SJSA1 (cell line): ENCODE measurements at places on chromosomes 4 and X. TPM values are rescaled to one million over a fixed set of nuclear protein-coding genes. Genes with fewer than 3 reads are reported as not detected.

DNA sequence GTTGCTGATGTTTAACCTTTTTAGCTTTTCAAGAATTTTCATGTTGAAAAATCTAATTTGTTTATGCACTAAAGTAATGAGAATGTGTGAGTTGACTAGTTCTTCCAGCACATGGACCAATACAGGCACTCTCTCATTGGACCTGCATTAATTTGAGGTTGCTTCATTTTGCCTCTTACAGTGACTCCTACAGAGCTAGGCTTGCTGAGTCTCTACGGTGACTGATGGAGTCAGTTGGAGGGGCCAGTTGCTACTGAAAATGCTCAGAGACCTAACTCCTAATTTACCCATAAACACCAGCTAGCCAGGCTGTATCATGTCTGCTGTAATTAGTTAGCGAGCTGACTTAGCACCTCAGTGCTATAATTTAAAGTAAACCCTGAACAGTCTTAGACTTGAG lies 10.9 kb downstream of the MTHFD2L start:
- no peak overlapping the region for H3K4me3 ChIP-seq
- H3K27ac ChIP-seq, result no peak overlapping the region
- no peak for DNase-seq
- H3K4me1 ChIP-seq, result no peaks in the 10 kb centered on the region; the same call in 1 of the 2 replicates
- H3K36me3 ChIP-seq, result no peaks in the 10 kb centered on the region
- H3K27me3 ChIP-seq, result no peaks in the 10 kb centered on the region

GRCh38 chr4:185803022-185803421 lies 9.0 kb downstream of the SORBS2 start:
- H3K36me3 ChIP-seq, result no peaks in the 10 kb centered on the region
- no peaks in the 10 kb centered on the region for H3K4me1 ChIP-seq
- no peaks in the 10 kb centered on the region for H3K27me3 ChIP-seq
- no peak overlapping the region for H3K27ac ChIP-seq
- no peak for DNase-seq
- H3K4me3 ChIP-seq, result no peak overlapping the region

Gene GPRIN3
- not detected in 2 replicates for total RNA-seq

- DNase-seq, result no peak
- H3K36me3 ChIP-seq, result no peaks in the 10 kb centered on the region; the same call in 1 of the 2 replicates
- H3K27ac ChIP-seq, result no peak overlapping the region
- no peaks in the 10 kb centered on the region for H3K4me1 ChIP-seq
- H3K4me3 ChIP-seq, result no peak overlapping the region
- H3K27me3 ChIP-seq, result no peaks in the 10 kb centered on the region
Measured at GRCh38 chr4:1296324-1297022, 6.8 kb downstream of the MAEA start.

- no peaks in the 10 kb centered on the region for H3K4me1 ChIP-seq
- DNase-seq, result no peak
- H3K27ac ChIP-seq, result no peak overlapping the region
- H3K4me3 ChIP-seq, result no peak overlapping the region
- no peaks in the 10 kb centered on the region for H3K36me3 ChIP-seq
Measured at GRCh38 chr4:179399054-179399782, 1957.0 kb upstream of the AGA start.

- H3K36me3 ChIP-seq, result no peaks in the 10 kb centered on the region
- no peaks in the 10 kb centered on the region for H3K27me3 ChIP-seq
- no peak for DNase-seq
- H3K4me1 ChIP-seq, result no peaks in the 10 kb centered on the region
- H3K27ac ChIP-seq, result no peak overlapping the region
Measured at GRCh38 chrX:152044383-152044782, 69.9 kb upstream of the GABRE start.

GRCh38 chr4:81472281-81473182 lies 825 bp upstream of the RASGEF1B start:
- no peak overlapping the region for H3K27ac ChIP-seq
- H3K4me1 ChIP-seq, result peaks cover 11% of the 10 kb centered on the region
- no peaks in the 10 kb centered on the region for H3K36me3 ChIP-seq

DNA sequence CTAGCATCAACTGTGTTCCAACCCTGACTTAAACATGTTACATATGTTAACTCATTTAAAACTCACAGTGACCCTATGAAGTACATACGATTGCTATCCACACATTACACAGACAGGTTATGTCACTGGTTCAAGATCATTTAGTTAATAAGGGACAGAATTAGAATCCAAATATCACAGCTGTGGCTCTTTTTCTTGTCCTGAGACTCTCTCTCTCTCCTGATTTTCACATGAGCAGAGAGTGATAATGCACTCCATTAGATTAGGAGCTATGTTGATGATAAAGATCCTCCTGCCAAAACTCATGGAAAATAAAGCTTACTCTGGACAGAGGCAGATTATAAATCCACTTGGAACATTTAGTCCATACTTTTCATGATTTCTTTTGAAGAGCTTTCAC lies 408.3 kb downstream of the PPARGC1A start:
- no peaks in the 10 kb centered on the region for H3K4me1 ChIP-seq
- H3K36me3 ChIP-seq, result no peaks in the 10 kb centered on the region
- no peak for DNase-seq

Gene KIF4A
- 56.3 and 66.2 TPM in 2 replicates for total RNA-seq

DNA sequence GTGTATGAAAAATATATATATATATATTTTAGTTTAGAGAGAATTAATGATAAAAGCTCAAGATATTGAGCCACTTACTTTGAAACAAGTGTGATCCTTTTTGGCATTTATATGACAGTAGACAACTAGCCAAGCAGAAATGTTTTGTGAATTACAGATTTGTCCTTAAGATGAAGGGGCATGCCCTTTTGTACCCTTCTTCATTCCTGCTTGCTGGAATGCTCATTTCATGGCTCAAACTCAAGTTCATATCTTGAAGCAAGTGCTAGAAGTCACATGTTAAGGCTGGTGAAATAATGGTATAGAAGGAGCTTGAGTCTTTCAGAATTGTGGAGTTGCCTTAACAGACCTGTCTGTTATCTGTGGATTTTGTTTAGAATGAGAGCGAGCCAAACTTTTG lies 203.0 kb downstream of the BMPR1B start:
- H3K27me3 ChIP-seq, result no peaks in the 10 kb centered on the region; the same call in 1 of the 2 replicates
- H3K27ac ChIP-seq, result no peak overlapping the region
- H3K36me3 ChIP-seq, result no peaks in the 10 kb centered on the region
- no peak for DNase-seq
- no peaks in the 10 kb centered on the region for H3K4me1 ChIP-seq

DNA sequence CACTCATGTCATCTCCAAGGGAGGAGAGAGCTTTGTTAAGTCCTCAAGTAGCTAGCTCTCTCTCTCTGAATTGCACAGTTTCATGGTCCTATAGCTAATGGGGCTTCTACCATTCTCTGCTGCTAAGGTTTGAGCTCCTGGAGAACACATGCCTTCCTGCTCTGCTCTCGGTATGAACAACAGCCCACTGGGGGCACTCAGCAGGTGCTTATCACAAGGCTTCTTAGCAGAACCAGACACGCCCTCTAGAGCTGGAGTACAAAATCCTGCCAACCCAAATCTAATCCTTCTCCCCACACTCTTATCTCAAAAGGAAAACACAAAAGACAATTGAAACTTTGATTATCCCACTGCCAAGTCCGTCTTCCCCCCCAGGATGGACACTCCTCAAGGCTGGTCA lies 176.5 kb downstream of the HS3ST1 start:
- no peak overlapping the region for H3K27ac ChIP-seq
- H3K4me1 ChIP-seq, result no peaks in the 10 kb centered on the region
- H3K27me3 ChIP-seq, result no peaks in the 10 kb centered on the region

GRCh38 chr4:113904877-113905276 lies 74.6 kb downstream of the ARSJ start:
- H3K4me3 ChIP-seq, result no peak overlapping the region
- no peaks in the 10 kb centered on the region for H3K27me3 ChIP-seq
- no peak overlapping the region for H3K27ac ChIP-seq
- DNase-seq, result no peak
- peaks cover 40% of the 10 kb centered on the region for H3K36me3 ChIP-seq

DNA sequence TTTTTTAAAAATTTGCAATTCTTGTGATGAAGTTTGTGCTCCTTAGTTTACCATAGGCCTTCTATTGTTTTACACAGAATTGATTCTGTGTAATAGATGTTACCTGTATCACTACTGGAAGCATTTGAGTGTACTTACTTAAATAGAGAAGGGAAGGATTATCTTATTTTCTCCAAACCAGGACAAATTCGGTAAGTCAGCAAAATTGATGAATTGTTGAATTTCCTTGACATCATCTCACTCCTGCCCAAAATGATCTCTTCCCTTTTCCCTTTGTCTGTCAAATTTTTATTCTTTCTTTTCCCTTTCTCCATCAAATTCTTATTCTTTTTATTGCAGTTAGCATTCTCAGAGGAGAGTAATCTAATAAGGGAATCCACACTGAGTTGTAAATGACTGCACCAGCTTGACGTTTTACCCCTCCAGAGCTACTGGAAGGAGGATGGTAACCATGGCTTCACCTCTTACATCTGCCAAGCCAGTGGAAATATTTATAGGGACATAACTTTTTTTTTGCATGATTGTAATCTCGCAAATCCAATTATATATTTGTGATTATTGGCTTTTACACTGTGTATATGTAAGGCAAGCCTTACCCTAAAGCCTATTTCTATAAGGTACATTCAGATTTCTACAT lies 42.6 kb upstream of the HAND2 start:
- no peaks in the 10 kb centered on the region for H3K36me3 ChIP-seq
- DNase-seq, result no peak
- no peak overlapping the region for H3K4me3 ChIP-seq
- no peaks in the 10 kb centered on the region for H3K4me1 ChIP-seq
- no peaks in the 10 kb centered on the region for H3K27me3 ChIP-seq

Gene EGFL6
- not detected in 2 replicates for total RNA-seq

Gene EGF
- total RNA-seq, result 9.6 and 28.0 TPM in 2 replicates

DNA sequence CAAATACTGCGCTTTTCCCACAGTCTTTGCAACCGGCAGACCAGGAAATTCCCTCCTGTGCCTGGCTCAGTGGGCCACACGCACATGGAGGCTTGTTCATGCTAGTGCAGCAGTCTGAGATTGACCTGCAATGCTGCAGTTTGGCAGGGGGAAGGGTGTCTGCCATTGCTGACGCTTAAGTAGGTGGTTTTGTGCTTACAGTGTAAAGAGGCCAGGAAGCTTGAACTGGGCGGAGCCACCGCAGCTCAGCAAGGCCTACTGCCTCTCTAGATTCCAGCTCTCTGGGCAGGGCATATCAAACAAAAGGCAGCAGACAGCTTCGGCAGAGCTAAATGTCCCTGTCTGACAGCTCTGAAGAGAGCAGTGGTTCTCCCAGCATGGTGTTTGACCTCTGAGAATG lies 390.5 kb upstream of the TECRL start:
- DNase-seq, result no peak
- H3K27me3 ChIP-seq, result no peaks in the 10 kb centered on the region
- H3K4me3 ChIP-seq, result no peak overlapping the region
- no peaks in the 10 kb centered on the region for H3K36me3 ChIP-seq

DNA sequence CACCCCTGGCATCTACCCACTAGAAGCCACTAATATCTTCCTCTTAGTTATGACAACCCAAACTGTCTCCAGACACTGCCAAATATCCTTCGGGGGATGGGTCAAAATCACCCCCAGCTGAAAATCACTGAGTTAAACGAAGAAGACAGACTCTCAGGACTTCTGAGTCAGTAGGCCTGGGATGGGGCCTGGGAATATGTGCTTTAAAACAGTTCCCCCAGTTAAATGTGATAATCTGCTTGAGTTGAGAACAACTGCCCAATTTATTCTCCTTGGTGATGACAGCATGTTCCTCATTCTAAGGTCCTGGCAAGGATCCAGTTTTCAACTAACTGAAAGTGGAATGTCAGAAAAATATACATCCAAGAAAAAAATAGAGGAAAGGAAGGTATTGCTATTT lies 52.4 kb downstream of the CBLL2 start:
- peak overlapping the region; percentile 9; the same call in 1 of the 2 replicates for H3K27ac ChIP-seq
- H3K27me3 ChIP-seq, result no peaks in the 10 kb centered on the region
- peak; percentile 36 for DNase-seq
- no peaks in the 10 kb centered on the region for H3K36me3 ChIP-seq
- H3K4me3 ChIP-seq, result no peak overlapping the region

DNA sequence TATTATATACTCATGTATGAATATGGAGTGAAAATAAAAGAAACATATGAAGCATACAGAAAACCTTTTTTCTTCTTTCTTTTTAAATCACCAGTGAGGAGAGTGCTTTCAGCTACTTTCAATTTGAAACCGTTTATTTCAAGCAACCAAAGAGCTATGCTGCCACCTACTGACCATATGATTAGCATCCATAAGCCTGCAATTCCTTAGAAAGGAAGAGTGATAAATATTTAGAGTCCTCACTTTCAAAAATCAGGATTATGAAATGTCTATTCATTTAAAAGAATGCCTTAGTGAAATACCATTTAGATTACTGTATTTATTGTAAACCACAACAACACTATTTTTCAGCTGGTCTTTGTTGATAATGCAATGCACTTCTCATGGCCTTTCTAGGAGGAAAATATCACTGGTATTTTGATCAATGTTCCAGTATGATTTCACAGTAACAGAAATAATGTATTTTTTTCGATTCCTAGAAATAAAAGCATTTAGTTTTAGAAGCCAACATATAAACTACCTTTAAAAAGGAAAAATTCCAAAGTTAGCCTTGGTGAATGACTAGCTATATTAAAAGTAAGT lies 667.6 kb downstream of the PCDH18 start:
- H3K4me1 ChIP-seq, result no peaks in the 10 kb centered on the region
- H3K27ac ChIP-seq, result no peak overlapping the region
- DNase-seq, result peak; percentile 21
- H3K4me3 ChIP-seq, result no peak overlapping the region
